Umbilical cord (tissue), 2 donors: ENCODE measurements at places on chromosomes 6 and 20.

GRCh38 chr6:113888493-113888892, 31.3 kb downstream of the MARCKS start:
- DNase-seq, result no peak

- DNase-seq, result peak; percentile 66
Measured at GRCh38 chr6:11586536-11586935, 49.0 kb downstream of the TMEM170B start.

DNA sequence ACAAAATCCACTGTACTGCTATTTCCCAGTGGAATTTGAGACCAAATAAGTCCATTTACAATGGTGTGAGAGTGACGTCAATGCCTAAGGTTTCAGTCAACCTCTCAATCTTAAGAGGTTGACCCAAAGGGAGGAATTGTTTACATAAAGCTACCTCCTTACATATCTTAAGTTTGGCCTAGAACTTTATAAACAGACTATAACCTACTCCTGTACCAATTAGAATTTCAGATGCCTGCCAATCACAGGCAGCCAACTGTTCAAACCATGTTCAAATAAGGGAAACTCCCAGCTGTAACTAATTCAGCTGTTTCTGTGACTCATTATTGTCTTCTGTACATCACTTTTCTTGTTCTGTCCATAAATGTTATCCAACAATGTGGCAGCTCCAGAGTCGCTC, 14.5 kb downstream of the LGSN start:
- DNase-seq, result no peak

GRCh38 chr6:1619673-1620503, 10.2 kb downstream of the FOXC1 start:
- DNase-seq, result no peak

- peak; percentile 88 for DNase-seq
Measured at GRCh38 chr6:143745166-143746133, 67.7 kb downstream of the PHACTR2 start.

GRCh38 chr6:143804835-143805239, 38.3 kb upstream of the LTV1 start:
- no peak for DNase-seq

GRCh38 chr6:87543696-87544473, 45.9 kb downstream of the RARS2 start:
- no peak for DNase-seq

- DNase-seq, result no peak
Measured at GRCh38 chr6:136213853-136214252, 36.3 kb downstream of the MTFR2 start.

DNA sequence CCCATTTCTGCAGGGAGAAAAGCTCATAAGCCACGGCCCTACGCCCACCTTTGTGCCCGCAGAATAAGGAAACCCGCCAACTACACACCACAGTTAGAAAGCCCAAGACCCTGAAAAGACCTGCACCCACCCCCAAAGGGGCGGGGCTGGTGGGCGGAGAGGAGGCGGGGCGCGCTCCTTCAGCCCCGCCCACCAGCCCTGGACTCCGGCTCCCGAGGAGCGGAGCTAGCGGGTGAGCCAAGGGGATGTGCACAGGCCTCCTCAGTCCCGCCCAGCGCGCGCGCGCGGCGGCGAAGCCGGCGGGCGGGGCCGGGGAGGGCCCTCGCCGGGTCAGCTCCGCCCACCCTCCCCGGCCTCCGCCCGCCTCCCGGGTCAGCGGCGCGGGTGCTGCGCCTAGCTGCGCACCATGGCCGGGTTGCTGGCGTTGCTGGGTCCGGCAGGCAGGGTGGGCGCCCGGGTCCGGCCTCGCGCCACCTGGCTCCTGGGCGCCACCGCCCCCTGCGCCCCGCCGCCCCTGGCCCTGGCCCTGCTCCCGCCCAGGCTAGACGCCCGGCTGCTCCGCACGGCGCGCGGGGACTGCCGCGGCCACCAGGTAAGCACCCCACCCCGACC, at the start of gene FAM210B:
Gene FAM210B, plus strand, starts transcription at position 375 of the 612 bp plus-strand sequence. Its CDS starts 32 bp downstream, at position 407.
- DNase-seq, result peak; percentile 92
